ENCODE measurements at places on chromosomes 7 and 10. TPM values are rescaled to one million over a fixed set of nuclear protein-coding genes. Genes with fewer than 3 reads are reported as not detected.

MKX gene
- not detected for total RNA-seq

RPEL1 gene
- total RNA-seq: not detected

GRCh38 chr7:142611566-142612236, 137.6 kb upstream of the PRSS1 start:
- peaks cover 11% of the 10 kb centered on the region for H3K4me1 ChIP-seq
- no peak overlapping the region for H3K27ac ChIP-seq
- H3K36me3 ChIP-seq: no peaks in the 10 kb centered on the region
- peaks cover 14% of the 10 kb centered on the region for H3K27me3 ChIP-seq
- H3K4me3 ChIP-seq: no peak overlapping the region
- DNase-seq: no peak

DNA sequence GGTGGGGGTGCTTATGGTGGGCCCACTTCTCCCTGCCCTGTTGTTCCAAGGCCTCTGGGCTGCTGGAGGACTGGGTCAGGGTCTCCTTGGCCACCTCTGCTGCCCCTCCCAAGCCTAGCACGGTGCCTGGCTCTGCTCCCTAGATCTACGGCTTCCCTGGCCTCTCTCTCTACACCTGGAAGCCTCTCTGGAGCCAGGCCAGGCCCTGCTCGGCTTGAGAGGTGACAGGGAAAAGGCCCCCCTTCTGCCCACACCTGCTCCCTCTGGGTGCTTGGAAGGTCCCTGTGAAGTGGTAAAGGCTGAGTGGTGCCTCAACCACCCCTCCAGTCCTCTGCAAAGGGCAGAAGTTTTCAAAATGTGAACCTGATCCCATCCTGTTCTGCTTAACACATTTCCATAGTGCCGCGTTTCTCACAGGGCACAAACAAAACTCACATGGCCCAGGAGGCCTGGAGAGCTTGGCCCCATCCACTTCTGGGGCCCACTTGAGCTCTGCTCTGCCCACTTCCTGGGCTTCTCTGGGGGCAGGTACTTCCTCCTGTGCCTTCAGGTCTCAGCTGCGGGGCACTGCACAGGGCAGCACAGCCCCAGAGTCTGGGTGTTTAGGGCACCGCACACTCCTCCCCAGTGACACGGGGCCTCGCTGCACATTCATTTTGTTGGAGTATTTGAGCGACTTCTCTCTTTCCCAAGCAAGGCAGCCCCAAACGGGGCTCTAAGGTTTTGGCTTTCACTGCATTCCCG, 169.9 kb downstream of the PIP4K2A start:
- no peak for DNase-seq
- peaks cover 13% of the 10 kb centered on the region for H3K4me1 ChIP-seq
- H3K27ac ChIP-seq: peak overlapping the region; percentile 87
- no peaks in the 10 kb centered on the region for H3K27me3 ChIP-seq
- peak overlapping the region; percentile 47 for H3K4me3 ChIP-seq

- H3K27me3 ChIP-seq: no peaks in the 10 kb centered on the region
- peaks cover 2% of the 10 kb centered on the region for H3K36me3 ChIP-seq
- no peak overlapping the region for H3K4me3 ChIP-seq
- peaks cover 8% of the 10 kb centered on the region for H3K4me1 ChIP-seq
- DNase-seq: no peak
These were observed 176.4 kb upstream of the RHEB start for GRCh38 chr7:151695951-151696541.

- peaks cover 32% of the 10 kb centered on the region for H3K4me1 ChIP-seq
- no peak overlapping the region for H3K4me3 ChIP-seq
- no peak overlapping the region for H3K27ac ChIP-seq
- no peak for DNase-seq
- H3K36me3 ChIP-seq: peaks cover 9% of the 10 kb centered on the region
These were observed 112.5 kb downstream of the RALA start for GRCh38 chr7:39735903-39736302.
